Placental pericyte (primary cell): ENCODE measurements at places on chromosomes 6 and 20. TPM values are rescaled to one million over a fixed set of nuclear protein-coding genes. Genes with fewer than 3 reads are reported as not detected.

Gene DDRGK1
- 25.2 and 49.0 TPM in 2 replicates for total RNA-seq

Gene TENT5A
- 30.5 and 64.1 TPM in 2 replicates for total RNA-seq

Gene HMGCLL1
- not detected in 2 replicates for total RNA-seq

Gene TFAP2A
- total RNA-seq = 0.22 and 2.6 TPM in 2 replicates

Gene FNDC11
- total RNA-seq = 0.43 and 0.88 TPM in 2 replicates

Gene SLCO4A1
- 0.44 and 6.6 TPM in 2 replicates for total RNA-seq

Gene RIMS1
- total RNA-seq = 0.29 TPM in 1 of 2 replicates, not detected in the other

Gene LY86
- not detected in 2 replicates for total RNA-seq

Gene ELOVL2
- 0.43 and 32.8 TPM in 2 replicates for total RNA-seq

Gene PPIL1
- total RNA-seq = 31.7 and 41.5 TPM in 2 replicates

Gene PTK7
- total RNA-seq = 130 and 157 TPM in 2 replicates
